Stimulated activated CD4-positive, alpha-beta T cell treated with anti-CD3 and anti-CD28 coated beads, Interleukin-15, amount 100 ng/mL, for 1 hour (primary cell): ENCODE measurements at places on chromosomes 2 and 18.

DNA sequence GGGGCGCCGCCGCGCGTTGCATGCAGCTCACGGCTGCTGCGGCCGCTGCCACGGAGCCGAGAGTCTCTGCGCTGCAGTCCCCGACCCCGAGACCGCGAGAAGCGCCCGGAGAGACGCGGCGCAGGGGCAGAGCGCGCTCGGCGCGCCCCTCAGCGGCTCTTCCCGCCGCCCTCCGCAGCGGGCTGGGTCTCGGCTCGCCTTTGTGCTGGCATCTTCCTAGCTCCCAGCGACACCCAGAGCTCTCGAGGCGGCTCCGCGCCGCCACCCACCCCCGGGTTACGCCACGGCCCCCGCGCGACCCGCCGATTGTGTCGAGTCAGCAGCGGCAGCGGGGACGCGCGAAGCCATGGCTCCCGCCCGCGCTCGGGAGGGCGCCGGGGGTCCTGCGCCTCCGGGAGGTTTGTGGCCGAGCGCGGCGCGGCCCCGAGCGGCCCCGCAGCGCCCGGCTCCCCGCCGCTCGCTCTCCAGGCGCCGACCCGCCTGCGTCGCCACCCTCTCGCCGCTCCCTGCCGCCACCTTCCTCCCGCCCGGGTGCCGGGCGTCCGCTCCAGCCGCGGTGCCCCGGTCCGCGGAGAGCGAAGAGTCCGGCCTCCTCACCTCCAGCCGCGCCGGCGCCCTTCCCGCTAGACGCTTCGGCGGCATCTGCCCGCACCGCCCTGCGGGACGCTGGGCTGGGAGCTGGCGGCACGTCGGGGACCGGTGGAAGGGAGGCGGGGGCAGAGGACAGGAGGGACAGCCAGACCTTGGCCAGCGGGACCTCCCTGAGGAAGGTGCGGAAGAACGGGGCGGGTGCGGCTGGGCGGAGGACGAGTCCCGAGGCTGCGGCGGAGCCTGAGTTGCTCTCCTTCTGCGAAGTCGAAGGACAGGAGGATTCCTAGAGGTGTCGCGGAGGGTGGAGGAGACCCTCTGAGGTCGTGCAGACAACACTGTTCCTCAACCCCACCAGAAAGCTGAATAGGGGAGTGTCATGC, 46.3 kb upstream of the CCDC150 start:
- DNase-seq: no peak

DNA sequence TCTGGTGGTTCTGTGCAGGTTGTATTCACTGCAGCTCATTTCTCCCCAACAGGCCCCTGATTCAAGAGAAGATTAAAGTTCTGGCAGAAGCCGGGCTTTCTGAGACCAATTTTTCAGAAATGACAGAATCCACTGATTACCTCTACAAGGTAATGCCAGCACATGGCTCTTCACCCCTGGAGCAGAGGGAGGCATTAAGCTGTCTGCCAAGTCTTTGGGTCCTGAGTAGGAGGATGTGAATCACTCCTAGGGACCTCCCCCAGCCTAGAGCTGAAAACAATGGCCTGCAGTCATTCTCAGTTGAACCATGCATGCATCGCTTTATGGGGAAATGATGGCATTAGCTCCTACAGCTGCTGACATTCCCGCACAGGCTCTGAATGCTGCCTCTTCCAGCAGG, 20.5 kb upstream of the RPL37A start:
- no peak for DNase-seq

- no peak for DNase-seq
Observed at GRCh38 chr2:46306988-46307655, 9.9 kb downstream of the EPAS1 start.

DNA sequence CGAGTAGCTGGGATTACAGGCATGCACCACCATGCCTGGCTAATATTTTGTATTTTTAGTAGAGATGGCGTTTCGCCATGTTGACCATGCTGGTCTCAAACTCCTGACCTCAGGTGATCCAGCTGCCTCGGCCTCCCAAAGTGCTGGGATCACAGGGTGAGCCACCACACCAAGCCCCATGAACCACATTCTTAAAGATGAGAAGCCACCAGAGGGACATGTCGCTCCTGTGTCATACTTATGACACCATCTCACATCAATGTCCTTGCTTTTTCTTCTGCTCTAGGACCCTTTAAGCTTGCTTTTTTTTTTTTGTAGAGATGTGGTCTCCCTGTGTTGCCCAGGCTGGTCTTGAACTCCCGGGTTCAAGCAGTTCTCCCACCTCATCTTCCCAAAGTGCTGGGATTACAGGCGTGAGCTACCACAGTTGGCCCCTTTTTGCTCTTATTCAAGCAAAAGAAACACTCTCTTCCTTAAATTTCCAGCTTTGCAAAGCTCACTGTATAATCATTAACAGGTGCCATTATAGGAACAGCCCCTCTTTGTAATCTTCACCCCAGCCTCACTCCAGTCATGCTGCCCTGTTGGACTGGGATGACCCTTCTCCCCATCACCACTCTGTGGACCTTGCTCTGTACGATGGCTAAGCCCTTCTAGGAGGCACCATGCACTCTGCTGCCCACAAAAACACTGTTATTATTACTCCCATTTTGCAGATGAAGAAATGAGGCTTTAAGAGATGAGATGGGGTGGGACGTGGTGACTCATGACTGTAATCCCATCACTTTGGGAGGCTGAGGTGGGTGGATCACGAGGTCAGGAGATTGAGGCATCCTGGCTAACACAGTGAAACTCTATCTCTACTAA, 10.8 kb upstream of the KCNG3 start:
- DNase-seq: no peak

DNA sequence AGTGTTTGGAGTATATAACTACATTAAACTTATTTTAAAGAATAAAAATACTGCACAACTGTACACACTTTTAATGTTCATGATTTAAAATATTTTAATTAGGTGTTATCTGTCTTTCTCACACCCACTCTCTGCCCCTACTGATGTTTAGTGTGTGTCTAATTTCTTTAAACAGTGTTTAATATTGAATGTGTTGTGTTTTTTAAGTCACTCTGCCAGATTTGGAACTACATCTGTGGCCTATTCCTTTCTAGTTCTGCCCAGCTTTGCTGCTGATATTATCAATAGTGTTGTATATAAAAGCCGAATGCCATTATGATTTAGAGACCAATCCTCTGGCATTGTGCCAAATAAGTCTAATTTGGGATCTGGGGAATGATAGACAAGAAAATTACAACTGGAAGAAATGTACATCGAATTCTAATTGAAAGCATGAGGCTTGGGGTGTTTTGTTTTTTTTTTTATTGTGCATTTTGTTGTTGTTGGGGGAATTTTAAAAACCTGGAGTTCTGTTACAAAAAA, 398.0 kb downstream of the CPS1 start:
- no peak for DNase-seq

DNA sequence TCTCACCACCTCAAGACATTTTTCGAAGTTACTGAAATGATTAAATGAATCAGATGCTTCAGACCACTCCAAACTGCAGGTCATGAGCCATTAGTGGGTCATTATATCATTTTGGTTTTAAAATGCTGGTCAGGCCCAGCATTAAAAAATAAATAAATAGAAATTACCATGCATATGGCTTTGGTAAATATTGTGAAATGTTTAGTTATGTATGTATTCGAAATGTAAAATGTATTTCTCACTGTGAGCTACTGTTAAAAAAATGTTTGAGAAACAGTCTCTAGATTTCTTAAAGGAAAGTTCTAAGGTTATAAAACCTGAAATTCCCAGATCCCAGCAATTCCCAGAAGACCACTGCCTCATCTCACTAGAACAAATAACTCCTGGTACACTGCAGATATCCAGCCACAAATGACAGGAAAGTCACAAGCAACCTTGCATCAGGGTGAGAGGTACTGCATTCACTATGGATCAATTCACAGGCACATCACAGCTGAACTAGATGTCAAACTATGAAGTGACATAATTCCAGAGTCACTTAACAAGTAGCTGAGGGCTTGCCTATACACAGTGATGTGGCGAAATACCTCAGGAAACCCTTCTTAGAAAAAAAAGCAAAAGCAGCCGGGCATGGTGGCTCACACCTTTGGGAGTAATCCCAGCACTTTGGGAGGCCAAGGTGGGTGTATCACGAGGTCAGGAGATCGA, 46.6 kb downstream of the FAM228A start:
- DNase-seq: no peak

DNA sequence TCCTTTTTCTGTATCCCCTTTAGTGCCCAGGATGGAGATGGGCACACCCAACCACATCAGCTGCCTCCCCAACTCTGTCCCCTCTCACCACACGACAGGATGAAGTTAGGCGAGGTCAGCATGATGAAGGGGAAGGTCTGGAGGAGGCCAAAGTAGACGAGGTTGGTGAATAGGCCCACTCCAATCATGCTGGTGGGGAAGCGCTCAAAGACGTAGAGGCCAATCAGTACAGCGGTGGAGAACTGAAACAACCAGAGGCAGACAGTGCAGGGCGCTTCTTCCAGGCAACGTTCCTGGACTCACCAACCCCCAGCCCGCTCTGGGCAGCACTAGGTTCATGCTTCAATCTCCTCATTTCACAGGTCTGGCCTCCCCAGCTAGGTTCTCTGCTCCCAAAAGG, 2.9 kb downstream of the TEX261 start:
- no peak for DNase-seq

- no peak for DNase-seq
Observed at GRCh38 chr2:111162718-111163331, 42.1 kb downstream of the BCL2L11 start.

DNA sequence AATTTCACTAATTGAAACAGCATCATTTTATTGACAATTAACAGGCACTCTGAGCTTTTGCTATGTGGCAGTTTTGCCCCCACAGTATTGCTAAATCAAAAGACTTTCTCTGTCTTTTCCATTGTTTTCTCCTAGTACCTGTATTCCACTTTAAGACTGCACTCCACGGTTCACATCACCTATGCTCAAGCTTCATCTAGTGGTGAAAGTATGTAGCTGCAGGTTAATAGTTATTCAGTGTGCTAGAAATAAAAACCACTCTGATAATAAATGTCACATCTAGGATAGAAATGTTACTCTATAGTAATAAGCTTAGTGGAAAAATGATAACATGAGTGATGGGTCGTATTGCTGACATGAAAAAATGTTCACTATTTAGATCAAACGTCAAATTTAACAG, 24.6 kb downstream of the ARL6IP6 start:
- DNase-seq: no peak

DNA sequence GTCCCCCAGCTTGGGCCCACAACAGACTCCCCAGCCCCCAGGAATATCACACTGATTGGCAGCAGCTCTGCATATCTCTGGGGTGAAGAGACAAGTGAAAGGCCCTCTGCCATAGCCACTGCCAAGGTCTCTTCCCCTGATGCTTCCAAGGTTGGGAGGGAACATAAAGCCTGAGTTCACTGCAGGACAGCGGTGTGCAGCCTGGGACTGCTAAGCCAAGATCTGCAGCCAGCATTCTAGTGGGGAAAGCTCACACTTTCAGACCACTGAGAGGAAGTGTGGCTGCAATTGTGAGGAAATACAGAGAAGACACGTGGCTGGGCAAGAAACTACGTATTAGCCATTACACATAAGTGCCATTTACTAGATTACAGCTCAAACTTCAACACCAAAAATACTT, 100.7 kb downstream of the MAIP1 start:
- DNase-seq: no peak

DNA sequence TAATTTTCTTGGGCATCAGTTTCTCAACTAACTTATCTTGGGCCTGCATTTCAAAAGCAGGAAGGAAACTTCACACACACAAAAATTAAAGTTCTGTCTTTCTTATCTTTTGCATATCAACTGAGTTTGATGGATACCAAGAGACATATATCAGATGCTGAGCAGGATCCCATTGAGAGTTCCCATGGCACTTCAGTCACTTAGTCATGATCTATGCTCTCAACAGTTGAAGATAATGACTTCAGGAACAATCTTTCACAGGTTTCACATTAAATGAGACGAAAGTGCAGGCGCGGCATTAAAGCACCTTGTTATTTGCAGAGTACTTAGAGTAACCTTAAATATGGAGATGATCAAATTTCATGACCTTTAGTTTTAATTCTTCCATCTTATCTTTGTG, 2139.8 kb upstream of the CELF4 start:
- no peak for DNase-seq

DNA sequence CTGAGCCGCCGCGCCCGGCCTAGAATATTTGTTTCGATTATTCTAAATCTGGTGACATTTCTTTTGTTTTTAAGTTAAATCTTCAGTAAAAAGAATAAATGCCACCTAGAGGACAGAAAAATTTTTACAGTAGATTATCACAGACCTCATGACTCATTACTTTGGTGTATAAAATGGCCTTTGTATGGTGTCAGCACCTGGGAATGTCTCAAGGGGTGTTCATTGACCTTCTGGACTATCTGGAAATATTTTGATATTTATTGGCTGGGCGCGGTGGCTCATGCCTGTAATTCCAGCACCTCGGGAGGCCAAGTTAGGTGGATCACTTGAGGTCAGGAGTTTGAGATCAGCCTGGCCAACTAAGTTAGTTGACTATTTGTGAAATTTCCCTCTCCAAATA, 30.3 kb upstream of the SLC30A6 start:
- no peak for DNase-seq

DNA sequence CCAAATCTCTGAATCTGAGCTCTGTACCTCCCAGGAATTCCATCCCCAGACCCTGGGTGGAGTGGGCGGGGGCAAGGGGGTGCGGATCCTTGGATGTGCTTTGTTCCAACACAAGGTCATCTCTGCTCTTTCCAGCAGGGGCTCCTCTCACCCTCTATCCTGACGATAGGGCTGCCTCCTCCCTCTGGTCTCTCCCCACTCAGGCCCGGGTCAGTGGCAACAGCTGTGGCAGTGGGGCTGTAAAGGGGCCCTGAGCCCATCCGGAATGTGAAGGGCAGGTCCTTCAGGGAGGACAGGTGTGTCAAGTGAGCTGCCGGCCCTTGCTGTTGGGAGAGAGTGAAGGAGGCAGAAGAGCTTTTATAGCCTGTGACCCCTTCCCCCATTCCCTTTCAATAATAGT, 167.8 kb downstream of the CELF4 start:
- no peak for DNase-seq

DNA sequence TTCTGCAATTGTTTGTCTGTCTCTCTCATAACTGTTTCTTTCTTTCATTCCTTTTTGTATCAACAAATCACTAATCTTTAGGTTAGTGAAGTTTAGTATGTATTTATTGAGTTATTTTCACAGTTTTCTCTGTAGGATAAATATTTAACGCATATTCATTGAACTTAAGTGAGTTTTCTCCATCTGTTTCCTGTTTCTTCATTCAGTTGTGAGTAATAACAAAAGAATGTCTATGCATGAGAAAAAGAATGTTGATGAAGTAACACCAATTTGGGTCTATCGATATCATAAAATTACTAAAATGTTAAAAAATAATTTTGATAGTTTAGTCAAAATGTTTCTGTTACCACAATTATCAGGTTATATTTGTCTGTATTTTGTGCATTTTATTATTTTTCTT, 948.0 kb downstream of the DSC3 start:
- no peak for DNase-seq

GRCh38 chr2:26561918-26562810, 79.0 kb downstream of the CIB4 start:
- no peak for DNase-seq
